GM23248 (cell line): ENCODE measurements at places on chromosomes 3 and 15. TPM values are rescaled to one million over a fixed set of nuclear protein-coding genes. Genes with fewer than 3 reads are reported as not detected.

- peaks cover 35% of the 10 kb centered on the region for H3K27me3 ChIP-seq
- no peak for DNase-seq
- no peak overlapping the region for H3K27ac ChIP-seq
- H3K36me3 ChIP-seq, result no peaks in the 10 kb centered on the region
- 0 out of 2 replicates have a peak, but pooled peaks cover 4% of the 10 kb centered on the region for H3K4me1 ChIP-seq
These were observed 43.4 kb upstream of the IGF1R start for GRCh38 chr15:98604983-98605382.

GRCh38 chr3:142282503-142282902, 57.1 kb upstream of the GK5 start:
- H3K4me3 ChIP-seq, result no peak overlapping the region
- peaks cover 5% of the 10 kb centered on the region for H3K4me1 ChIP-seq
- H3K36me3 ChIP-seq, result no peaks in the 10 kb centered on the region

DNA sequence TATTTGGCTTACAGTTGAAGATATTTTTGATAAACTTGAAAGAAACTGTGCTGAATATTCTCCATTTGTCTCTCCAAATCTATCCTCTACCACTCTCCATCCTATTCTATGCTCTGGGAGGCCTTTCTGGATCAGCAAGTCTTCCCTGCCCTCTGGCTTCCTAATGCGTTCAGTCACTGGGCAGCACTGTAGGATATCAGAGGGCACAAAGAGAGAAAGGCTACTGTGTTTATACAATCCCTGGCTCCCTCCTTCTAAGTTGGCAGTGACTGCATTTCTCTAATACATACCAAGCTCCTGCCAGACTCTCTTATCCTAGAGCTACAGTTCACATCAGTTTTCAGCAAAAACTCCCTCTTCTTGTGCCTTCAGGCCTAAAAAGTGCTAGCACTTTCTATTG, 102.1 kb upstream of the FHIT start:
- H3K27me3 ChIP-seq, result no peaks in the 10 kb centered on the region
- no peaks in the 10 kb centered on the region for H3K36me3 ChIP-seq
- DNase-seq, result no peak
- H3K4me1 ChIP-seq, result no peaks in the 10 kb centered on the region
- H3K27ac ChIP-seq, result no peak overlapping the region

DNA sequence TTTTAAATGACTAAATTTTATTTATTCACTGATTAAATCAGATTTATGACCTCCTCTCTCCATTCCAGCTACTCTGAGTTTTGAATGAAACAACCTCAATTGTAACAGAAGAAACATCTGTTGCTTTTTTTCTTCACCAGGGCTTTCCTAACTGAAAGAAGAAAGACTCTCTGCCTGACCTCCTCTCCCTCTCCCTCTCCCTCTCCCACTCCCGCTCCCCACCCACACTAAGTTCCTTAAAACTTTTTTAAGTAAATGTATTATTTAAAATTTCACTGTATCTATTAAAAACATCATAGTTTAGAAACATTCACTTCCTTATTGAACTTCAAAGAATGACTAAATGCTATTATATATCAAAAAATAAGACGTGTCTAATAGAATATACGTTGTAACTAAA, 122.0 kb downstream of the TFDP2 start:
- H3K4me1 ChIP-seq, result peaks cover 12% of the 10 kb centered on the region; the same call in 1 of the 2 replicates
- H3K36me3 ChIP-seq, result no peaks in the 10 kb centered on the region
- DNase-seq, result peak; percentile 27
- H3K27me3 ChIP-seq, result no peaks in the 10 kb centered on the region
- H3K27ac ChIP-seq, result 0 out of 2 replicates have a peak overlapping the region, but pooled peaks have one; percentile 6

DNA sequence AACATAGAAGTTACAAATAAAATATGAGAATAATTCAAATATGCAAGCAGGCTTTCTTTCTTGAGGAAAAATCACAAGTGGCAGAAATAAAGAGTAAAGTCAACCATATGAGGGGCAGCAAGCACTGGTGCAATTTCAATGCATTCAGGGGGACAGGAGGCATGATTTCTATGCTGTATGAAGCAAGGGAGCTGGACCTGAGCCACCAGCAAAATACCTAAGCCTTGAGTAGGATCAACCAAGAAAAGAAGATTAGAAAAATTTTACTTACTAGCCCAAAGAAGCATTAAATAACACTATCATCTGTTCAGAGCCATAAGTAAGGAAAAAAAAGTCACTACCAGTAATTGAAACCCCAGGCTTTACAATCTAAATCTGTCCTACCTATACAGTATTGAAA, 6.3 kb downstream of the ADGRG7 start:
- no peak overlapping the region for H3K4me3 ChIP-seq
- DNase-seq, result peak; percentile 51
- peaks cover 26% of the 10 kb centered on the region; the same call in 1 of the 2 replicates for H3K27me3 ChIP-seq
- peaks cover 6% of the 10 kb centered on the region; the same call in 1 of the 2 replicates for H3K4me1 ChIP-seq
- no peaks in the 10 kb centered on the region for H3K36me3 ChIP-seq
- H3K27ac ChIP-seq, result no peak overlapping the region

DNA sequence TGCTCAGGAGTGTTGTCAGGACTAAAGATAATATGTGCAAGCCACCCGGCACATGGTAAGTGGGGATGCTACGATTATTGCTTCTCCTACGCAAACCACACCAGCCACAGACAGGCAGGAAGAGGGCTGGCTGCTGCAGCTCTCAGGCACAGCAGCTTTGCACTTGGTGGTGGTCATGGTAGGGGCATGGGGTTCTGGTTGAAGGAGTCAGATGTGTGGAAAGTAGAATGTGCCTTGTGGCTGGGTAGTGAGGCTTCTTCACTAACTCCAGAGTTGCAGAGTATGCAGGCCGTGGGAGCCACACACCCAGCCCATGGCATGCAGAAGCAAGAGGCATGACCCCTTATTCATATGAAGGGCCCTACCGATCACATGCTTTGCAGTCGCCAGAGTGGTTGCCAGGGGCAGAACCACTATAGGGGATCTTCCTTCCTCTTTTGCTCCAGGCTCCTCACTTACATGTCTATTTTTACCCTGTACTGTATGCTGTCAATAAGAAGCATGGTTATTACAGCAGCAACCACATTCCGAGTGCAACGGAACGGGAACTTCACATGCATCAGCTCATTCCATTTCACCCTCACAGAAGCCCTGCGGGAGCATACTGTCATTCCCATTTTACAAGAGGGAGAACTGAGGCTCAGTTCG, 59.2 kb upstream of the HERC1 start:
- no peak overlapping the region for H3K4me3 ChIP-seq
- H3K36me3 ChIP-seq, result no peaks in the 10 kb centered on the region
- no peaks in the 10 kb centered on the region for H3K27me3 ChIP-seq

DNA sequence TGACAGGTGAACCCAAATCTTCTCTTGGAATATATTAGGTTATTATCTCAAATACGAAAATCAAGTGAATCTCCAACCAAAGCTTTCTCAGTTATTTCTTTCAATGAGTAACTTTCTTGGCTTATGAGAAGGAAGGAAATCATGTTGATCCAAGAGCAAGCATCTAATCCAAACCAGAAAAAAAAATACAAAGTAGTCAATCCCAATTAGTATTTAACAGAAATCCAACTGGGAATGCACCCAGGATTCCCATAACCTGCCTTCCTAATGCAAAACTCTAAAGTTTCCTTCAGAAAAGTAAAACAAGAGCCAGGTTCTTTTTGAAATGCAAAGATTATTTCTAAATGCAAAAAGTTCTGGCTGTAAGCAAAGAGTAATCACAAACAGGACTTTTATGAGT, 289.3 kb downstream of the SHOX2 start:
- H3K36me3 ChIP-seq, result no peaks in the 10 kb centered on the region
- H3K27me3 ChIP-seq, result no peaks in the 10 kb centered on the region
- H3K27ac ChIP-seq, result no peak overlapping the region

DNA sequence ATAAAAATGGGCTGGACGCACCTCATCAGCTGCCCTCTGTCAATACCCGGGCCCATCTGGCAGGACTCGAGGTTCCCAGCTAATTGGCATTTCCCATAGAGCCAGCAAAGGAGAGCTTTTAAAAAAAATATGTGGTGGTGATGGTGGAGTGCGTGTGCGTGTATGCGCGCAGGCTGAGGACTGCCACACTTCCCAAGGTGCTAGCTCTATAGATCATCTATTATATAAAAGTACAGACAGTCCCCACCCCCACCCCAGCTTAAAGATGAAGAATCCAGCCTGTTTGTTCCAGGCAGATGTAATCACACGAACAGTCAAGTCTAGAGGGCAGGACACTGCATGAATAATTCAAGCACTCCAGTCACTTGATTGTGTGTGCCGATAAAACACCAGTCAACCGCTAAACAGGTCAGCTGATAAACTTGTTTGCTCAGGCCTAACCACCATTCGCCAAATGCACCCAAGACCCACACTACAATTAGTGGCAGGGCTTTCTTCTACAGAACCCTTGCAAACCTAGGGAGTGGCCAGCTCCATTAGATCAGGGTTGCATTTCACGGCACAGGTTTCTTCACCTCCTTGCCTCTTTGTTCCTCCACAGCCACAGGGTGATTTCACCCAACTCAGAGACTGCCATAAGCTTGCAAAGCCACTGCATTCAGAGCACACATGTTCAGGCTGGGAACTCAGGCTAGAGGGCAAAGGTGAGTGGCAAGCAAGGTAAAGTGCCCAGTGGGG, 5.8 kb downstream of the TLE3 start:
- no peak overlapping the region for H3K27ac ChIP-seq
- no peaks in the 10 kb centered on the region for H3K27me3 ChIP-seq
- peaks cover 35% of the 10 kb centered on the region for H3K4me1 ChIP-seq
- DNase-seq, result no peak
- H3K36me3 ChIP-seq, result peaks cover 12% of the 10 kb centered on the region; the same call in 1 of the 2 replicates
- H3K4me3 ChIP-seq, result no peak overlapping the region

LRTM1 gene
- total RNA-seq, result not detected in 2 replicates

KLHL18 gene
- 37.0 and 72.3 TPM in 2 replicates for total RNA-seq

XRN1 gene
- total RNA-seq, result 18.0 and 35.0 TPM in 2 replicates
